Nucleus accumbens (tissue), 56 donors: ENCODE measurements at places on chromosomes 7 and 10.
A peak's percentile ranks its signal among the peaks of the same experiment; 100 is the strongest.

DNA sequence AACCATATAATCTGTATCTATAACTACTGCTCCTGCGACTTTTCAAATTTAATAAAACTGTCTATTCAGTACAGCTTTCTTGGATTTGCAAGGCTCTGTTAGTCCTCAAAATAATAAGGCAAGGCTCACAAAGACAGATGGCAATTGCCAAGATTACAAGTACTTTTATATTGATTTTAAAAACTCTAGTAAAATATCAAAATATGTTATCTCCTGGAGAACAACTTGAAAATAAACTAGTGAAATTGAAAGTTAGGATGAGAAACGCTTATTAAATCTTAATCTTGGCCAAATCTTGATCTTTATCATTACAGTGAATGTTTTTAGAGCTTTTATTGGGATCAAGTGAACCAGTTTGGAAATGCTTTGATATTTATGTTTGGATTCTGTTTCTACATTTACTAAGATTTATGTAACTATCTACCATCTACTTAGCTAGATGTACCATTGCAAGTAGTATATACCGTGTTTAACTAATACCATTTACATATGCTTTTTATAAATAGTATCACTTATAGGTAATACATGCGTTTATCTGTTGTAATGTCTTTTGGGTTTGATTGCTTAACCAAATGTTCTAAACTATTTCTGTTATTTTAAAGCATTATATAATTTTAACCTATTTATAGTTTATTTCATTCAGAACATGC, 70.0 kb downstream of the CABCOCO1 start:
- no peak for DNase-seq

DNA sequence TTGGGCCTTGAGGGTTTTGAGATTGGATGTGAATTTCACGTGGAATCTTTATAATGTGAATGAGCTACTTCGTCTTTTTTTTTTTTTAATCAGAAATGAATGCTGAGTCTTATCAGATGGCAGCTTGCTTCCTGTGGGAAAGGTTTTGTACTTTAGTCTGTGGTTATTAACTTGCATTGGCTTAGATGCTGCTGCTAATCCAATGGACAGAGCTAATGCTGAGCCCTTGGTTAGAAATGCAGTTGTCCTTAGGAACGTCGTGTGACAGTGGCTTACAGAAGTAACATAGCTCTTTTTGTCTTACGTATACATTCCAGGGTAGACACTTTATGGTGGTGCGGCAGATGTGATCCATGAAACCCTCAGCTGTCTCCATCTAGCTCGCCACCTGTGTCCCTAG, 32.8 kb downstream of the ADCY1 start:
- DNase-seq, result no peak

- no peak for DNase-seq
Observed at GRCh38 chr7:111006691-111007090, 84.2 kb upstream of the LRRN3 start.

- no peak for DNase-seq
Observed at GRCh38 chr7:95089414-95090315, 182.3 kb downstream of the PPP1R9A start.

DNA sequence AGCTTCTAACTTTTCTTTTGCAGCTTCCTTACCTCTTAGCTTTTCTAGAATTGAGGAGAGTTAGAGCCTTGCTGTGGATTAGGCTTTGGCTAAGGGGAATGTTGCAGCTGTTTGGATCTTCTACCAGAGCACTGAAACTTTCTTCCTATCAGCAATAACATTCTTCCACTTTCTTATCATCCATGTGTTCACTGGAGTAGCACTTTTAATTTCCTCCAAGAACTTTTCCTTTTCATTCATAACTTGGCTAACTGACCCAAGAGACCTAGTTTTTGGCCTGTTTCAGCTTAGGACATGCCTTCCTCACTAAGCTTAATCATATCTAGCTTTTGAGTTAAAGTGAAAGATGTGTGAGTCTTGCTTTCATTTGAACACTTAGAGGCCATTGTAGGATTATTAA, 19.6 kb downstream of the MINPP1 start:
- DNase-seq, result no peak

DNA sequence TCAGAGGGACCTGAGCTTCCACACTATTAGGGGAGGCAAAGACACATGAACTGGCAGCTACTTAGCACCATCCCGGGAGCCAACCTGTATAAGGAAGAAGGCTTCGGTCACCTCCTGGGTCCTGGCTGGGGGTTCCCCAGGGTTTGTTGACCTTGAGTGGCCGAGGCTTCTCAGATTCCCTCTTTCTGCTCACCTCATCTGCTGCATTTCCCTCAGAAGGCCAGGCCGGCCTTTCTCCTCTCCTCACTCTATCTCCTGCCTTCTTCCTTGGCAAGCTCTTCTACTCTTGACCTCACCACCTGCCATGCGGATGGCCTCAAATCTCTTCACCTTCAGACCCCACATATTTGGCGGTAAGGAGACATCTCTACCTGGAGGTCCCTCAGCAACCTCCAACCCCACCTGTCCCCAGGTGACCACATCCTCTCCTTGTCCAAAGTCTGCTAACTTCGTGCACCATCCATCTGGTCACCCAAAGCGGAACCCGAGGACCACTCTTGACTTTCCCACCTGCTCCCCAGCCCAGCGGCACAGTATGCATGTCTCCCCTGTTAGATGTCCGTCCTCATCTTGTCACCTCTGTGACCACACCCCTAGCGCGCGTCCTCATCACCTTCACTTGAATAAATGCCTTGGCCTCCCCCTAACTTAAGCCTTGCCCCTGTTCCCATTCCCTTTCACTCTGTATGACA, 133.8 kb upstream of the UNC5B start:
- DNase-seq, result no peak

DNA sequence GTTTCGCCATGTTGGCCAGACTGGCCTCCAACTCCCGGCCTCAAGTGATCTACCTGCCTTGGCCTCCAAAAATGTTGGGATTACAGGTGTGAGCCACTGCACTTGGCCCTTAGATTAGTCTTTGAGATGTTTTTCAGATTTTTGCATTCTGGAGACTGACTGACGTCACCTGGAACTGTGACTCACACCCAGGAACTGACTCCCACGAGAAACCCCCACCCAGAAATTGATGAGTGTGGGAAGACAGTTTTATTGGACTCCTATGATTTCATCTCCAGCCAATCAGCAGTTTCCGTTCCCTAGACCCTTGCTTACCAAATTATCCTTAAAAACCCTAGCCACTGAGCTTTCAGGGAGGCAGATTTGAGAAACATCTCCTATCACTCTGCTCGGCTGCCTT, 867.3 kb downstream of the TYW1 start:
- DNase-seq, result no peak

DNA sequence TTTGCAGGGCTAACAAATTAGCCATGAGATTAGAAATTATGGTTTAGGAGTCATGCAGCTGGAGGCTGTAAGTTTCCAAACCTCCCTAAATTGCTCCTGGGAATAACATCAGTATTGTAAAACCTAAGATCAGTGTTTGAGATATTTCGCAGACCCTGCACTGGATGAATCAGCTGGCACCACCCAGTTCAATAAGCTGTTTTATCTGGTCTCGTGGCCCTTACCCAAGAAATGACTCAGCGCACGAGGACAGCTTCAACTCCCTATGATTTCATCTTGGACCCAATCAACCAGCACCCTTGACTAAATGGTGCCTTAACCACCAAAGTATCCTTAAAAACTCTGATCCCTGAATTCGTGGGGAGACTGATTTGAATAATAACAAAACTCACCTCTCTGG, 482.0 kb upstream of the PCDH15 start:
- no peak for DNase-seq

DNA sequence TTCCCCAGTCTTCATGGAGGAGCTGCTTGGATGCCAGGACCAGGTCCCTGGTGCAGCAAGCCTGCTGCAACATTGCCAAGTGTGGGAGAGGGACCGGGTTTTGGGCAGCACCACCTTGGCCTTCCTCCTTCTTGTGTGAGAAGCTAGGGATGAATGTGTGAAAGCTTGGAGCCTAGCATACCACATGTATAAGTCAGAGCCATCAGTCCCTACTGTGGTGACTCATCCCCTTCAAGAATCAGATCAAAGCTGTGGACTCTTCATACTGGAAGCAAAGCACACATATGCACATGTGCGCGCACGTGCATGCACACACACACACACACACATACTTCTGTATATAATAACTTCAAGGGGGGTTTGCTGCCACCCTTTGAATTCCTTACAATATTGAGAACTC, 527.8 kb downstream of the LRMDA start:
- DNase-seq, result no peak

DNA sequence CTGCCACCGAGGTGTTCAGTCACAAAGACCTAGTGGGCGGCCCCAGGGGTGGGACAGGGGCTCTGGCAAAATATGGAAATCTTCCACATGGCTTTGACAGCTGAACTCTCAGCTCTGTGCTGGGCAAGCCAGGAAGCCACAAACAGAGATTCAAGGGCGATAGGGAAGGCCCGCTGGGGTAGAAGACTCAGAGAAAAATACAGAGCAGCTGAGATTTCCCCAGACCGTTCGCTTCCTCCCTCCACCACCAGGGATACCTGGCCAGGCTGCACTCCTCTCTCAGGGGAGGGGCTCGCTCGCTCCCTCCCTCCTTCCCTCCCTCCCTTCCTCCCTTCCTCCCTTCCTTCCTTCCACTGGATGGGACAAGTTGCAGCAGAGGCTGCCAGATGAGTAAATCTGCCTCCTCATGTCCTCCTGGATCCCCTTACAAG, 260.5 kb downstream of the PRPF18 start:
- DNase-seq, result no peak

DNA sequence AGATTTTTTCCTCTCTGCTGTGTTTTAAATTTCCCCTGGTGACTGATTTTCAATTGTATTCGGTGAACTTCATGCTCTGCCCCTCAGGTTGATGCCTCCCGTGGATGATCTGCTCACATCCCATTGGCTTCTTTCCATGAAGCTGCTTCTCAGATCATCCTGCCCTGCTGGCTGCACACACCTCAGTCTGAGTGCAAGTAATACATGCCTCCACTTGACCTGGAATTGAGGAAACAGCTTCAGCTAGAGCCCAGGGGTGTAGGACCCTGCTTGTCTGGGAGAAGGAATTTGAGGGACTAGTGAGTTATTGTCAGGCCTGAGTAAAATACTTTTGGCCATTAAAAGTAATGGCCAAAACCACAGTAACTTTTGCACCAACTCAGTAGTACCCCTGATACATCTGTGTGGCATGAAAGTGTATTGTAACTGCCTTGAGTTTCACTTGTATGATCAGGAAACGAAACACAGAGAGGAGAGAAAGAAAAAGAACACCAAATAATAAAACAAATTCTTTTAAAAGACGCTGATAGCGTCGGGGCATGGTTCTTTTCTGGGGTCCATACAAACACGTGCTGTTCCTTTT, 49.4 kb downstream of the SPAM1 start:
- DNase-seq, result no peak

GRCh38 chr10:29635711-29636144, 957 bp upstream of the SVIL start:
- DNase-seq, result no peak

DNA sequence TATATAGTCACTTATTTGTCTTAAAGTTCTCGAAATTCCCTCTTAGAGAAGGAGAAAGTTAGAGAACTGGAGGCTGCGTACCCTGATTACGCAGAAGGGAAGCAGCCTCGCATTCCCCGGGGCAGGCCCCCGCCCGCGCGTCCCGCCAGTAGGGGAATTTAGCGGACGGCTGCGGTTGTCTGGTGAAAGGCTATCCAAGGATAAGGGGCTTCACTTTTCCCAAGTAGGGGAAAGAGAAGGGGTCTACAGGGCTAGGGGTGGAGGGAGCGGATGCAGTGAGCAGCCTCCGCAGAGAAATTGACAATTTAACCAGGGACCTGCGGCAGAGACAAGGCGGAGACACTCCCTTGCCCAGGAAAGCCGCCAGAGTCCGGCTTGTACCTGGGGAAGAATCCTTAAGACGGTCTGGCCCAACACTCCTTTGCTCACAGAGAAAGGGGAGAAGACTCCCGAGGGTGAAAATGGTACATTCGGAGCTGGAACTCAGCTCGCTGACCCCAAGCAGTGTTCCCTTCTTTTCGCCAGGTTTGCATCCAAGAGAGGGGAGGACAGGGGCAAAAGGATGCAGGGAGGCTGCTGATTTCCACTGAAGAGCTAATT, 994 bp upstream of the MAGI2 start:
- peak; percentile 71 for DNase-seq

GRCh38 chr10:104680467-104681401, 39.6 kb downstream of the SORCS3 start:
- peak; percentile 56 for DNase-seq

DNA sequence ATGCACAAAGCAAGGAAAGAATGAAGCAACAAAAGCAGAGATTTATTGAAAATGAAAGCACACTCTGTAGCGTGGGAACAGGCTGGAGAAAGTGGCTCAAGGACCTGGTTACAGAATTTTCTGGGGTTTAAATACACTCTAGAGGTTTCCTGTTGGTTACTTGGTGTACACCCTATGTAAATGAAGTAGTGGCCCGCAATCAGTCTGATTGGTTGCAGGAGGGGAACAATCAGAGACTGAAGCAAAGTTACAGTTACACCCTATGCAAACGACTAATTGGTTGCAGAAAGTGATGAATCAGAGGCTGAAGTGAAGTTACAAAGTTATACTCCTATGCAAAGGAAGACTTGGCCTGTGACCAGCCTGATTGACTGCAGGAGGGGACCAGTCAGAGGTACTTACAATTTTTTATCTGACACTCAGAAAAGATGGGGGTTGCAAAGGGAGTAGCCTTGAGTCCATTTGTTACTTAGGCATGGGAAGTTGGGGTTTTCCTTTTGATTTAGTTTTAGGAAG, 3.6 kb upstream of the MTPN start:
- no peak for DNase-seq

- no peak for DNase-seq
Observed at GRCh38 chr7:41709621-41710020, 6.7 kb upstream of the INHBA start.

DNA sequence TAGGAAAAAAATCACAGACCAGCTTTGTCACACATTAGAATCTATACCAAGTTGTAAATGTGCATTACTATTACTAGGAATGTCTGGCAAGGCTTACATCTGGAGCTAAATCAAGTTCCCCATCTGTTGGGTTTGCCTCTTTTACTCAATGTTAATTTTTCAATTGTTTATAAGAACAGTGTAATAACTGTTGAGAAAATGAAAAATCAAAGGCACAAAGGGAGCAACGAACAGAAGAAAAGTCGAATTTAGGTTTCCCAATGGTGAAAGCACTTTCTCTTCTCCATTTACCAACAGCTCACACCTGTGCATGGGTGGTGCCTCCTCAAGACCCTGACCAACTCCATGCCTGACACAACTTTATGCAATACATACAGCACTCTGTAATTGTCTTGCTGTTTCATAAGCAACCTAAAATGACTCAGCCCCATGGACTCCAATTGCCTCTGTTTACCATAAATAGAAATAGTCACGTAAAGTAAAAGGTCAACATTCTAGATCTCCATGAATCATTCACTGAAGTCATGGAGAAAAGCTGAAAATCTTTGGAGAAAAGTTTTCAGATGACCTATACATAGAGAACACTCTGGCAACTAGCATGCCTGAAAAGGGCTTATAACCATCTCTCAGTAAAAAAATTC, 95.5 kb upstream of the KCNIP2 start:
- DNase-seq, result no peak

DNA sequence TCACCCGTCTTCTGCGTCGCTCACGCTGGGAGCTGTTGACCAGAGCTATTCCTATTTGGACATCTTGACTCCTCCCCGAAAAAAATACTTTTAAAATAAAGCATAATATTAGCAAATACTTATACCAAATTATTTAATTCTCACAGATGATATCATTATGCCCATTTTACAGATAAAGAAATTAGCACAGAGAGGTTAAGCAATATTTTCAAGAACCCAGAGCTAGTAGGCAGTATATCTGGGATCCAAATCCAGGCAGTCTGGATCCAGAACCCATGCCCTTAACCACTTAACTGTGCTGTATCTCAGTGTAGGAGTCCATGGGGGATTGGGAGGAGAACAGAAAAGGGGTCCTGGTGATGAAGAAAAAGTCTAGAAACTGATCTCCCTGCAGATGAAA, 6.1 kb downstream of the IQUB start:
- no peak for DNase-seq
